ENCODE measurements at places on chromosomes 5 and 9.

DNA sequence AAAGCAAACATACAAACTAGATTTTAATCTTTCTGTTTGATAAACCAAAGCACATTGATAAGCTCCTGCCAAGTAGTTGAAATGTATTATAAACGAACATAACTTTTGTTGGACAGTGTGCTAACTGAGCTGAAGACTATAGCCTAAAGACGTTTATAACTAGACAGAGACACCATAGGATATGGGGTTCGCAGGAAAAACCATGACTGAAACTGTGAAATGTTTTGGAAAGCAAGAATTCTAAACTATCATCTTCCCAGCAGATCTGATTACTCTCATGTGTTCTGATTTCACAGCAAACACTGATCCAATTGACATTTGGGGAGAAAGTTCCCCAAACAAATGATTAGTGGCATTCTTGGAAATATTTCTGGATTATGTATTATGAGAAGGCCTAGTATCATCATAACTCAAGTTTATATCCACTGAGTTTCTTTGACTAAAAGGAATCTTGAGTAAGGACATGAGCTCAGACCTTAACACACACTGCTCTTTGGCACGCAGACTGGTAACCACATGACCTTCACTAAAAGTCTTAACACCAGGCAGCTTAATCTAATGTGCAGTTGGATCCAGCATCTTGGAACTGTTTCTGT, 375.2 kb downstream of the ZNF608 start:
- no peak for DNase-seq

- no peak for DNase-seq
Observed at GRCh38 chr5:79189439-79190234, 46.3 kb upstream of the JMY start.

GRCh38 chr5:129963359-129963758, 59.1 kb downstream of the CHSY3 start:
- no peak for DNase-seq

- DNase-seq = no peak
Observed at GRCh38 chr9:116009420-116009819, 144.2 kb upstream of the PAPPA start.

- no peak for DNase-seq
Observed at GRCh38 chr9:68869022-68869421, 144.9 kb downstream of the PRKACG start.

DNA sequence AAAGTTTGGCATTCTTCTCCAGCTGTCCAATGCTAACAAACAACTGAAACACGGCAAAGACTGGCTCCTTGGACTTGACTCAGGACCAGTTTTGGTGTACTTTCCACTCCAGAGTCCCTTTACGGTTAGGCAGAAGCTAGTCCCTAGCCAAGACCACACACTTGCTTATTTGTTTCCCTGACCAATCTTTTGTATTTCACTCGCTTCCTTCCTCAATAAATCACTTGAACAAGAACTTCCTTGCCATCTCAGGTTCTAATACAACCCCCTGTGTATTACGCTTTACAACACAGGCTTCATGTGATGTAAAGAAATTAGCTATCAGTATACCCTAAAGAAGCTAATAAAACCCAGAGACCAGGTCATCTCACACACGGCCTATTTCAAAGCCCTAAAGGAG, 947.5 kb upstream of the CTNND2 start:
- no peak for DNase-seq
